ENCODE measurements at places on chromosomes 4 and X. TPM values are rescaled to one million over a fixed set of nuclear protein-coding genes. Genes with fewer than 3 reads are reported as not detected.

ADAMTS3 gene
- 0.40 TPM for total RNA-seq

DNA sequence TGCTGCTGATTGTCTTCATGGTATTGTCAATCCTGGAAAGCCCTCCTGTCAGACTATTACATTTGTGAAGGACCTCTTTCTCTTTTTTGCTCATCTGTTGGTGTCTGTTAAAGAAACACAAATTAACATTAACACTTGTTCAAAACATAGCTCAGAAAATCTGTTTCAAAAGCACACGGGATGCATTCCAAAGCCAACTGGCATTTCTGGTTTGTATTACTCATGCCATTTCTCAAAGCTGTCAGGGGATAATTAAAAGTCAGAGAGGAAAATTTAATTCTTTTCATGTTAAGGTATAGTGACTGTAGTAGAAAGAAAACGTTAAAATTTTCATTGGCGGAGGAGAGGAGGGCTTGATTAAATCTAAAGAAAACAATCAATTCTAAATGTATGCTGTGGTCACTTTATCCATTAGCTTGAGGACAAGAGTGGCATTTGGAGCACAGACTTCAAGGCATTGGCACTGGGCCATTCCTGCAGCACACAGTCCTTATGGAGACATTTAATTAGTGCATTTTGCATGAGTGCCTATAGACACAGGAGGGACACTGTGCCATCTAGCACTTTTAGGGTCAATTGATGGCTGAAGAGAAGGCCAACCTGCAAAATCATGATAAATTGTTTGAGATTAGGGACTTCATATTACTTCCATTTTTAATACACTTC lies 21.2 kb upstream of the GLRA2 start:
- H3K27ac ChIP-seq: no peak overlapping the region
- no peaks in the 10 kb centered on the region for H3K36me3 ChIP-seq
- H3K27me3 ChIP-seq: no peaks in the 10 kb centered on the region

DNA sequence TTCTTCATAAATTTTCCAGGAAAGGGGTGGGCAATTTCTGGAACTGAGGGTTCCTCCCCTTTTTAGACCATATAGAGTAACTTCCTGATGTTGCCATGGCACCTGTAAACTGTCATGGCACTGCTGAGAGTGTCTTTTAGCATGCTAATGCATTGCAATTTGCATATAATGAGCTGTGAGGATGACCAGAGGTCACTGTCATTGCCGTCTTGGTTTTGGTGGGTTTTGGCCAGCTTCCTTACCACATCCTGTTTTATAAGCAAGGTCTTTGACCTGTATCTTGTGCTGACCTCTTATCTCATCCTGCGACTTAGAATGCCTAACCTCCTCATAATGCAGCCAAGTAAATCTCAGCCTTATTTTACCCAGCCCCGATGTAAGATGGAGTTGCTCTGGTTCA lies 577.8 kb downstream of the NLGN4X start:
- H3K4me1 ChIP-seq: no peaks in the 10 kb centered on the region
- no peaks in the 10 kb centered on the region for H3K27me3 ChIP-seq
- DNase-seq: no peak
- H3K4me3 ChIP-seq: no peak overlapping the region

GPR78 gene
- total RNA-seq: not detected

GRCh38 chr4:56127716-56128115 lies 179.0 kb downstream of the CEP135 start:
- H3K27me3 ChIP-seq: no peaks in the 10 kb centered on the region
- no peak overlapping the region for H3K4me3 ChIP-seq
- no peak overlapping the region for H3K27ac ChIP-seq
- H3K4me1 ChIP-seq: no peaks in the 10 kb centered on the region

GRCh38 chr4:83267121-83267829 lies 17.3 kb downstream of the COQ2 start:
- no peaks in the 10 kb centered on the region for H3K27me3 ChIP-seq
- H3K4me3 ChIP-seq: no peak overlapping the region
- no peak overlapping the region for H3K27ac ChIP-seq

ADGRL3 gene
- 3.7 TPM for total RNA-seq

DNA sequence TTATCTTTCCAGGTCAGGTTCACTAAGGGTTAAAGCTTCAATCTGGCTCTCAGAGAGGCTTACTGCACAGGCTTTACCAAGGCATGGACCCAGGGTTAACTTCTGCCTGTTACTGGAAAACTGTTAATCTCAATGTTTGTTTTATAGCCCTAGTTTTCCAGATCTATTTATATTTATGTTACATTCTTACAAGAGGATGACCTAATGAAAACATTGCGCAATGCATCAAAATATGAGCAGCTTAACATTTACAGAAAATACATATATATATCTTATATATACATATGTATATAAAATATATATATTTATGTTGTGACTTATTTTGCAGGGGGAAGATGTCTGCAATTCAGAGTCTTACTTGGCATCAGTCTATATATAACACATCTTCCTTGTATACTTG lies 112.3 kb downstream of the PCDH19 start:
- H3K36me3 ChIP-seq: no peaks in the 10 kb centered on the region
- no peak overlapping the region for H3K27ac ChIP-seq
- H3K4me1 ChIP-seq: no peaks in the 10 kb centered on the region
- H3K4me3 ChIP-seq: no peak overlapping the region
- no peak for DNase-seq

DNA sequence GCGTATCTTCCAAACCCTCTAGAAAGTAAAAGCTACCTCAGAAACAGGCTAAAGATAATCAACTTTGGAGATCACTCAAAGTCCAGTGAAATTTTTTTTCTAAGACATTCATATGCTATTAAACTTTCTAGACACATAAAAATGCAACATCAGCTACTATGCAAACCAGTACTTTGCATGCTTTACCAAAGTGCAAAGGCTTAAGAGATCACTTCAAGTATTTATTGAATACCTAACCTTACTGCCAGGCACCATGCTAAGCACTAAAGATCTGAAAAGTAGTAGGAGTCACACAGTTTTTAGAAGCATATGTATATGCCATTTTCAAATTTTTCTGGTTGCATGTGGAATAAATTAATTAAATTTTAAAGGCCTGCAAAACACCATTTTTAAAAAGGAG lies 115.8 kb downstream of the THOC2 start:
- H3K36me3 ChIP-seq: no peaks in the 10 kb centered on the region
- no peak overlapping the region for H3K4me3 ChIP-seq
- no peak for DNase-seq
- H3K4me1 ChIP-seq: no peaks in the 10 kb centered on the region
- H3K27me3 ChIP-seq: no peaks in the 10 kb centered on the region
- no peak overlapping the region for H3K27ac ChIP-seq

CXorf51B gene
- total RNA-seq: not detected

NBDY gene
- 28.4 TPM for total RNA-seq

All from heart right ventricle (tissue), 16 donors.